ENCODE measurements at places on chromosomes 13 and 19. TPM values are rescaled to one million over a fixed set of nuclear protein-coding genes. Genes with fewer than 3 reads are reported as not detected.
A peak's percentile ranks its signal among the peaks of the same experiment; 100 is the strongest.

Gene ZNF546
- 3.6 TPM for total RNA-seq

Gene HIF3A
- 0.25 TPM for total RNA-seq

Gene ZNF28
- total RNA-seq: 18.3 TPM

Gene ZNF534
- total RNA-seq: not detected

Gene TEKTIP1
- total RNA-seq: 4.7 TPM

Gene ZFP28
- total RNA-seq: 3.2 TPM

DNA sequence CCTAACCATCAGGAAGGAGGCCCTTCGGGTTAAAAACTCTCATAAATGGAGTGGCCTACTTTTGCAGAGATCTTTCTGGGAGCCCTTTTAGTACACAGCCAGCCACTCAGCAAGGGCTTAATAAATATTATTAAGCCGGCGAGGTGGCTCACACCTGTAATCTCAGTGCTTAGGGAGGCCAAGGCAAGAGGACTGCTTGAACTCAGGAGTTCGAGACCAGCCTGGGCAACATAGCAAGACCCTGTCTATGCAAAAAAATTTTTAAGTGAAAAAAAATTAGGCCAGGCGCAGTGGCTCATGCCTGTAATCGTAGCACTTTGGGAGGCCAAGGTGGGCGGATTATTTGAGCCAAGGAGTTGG, 810 bp upstream of the KANK2 start:
- no peak for DNase-seq

DNA sequence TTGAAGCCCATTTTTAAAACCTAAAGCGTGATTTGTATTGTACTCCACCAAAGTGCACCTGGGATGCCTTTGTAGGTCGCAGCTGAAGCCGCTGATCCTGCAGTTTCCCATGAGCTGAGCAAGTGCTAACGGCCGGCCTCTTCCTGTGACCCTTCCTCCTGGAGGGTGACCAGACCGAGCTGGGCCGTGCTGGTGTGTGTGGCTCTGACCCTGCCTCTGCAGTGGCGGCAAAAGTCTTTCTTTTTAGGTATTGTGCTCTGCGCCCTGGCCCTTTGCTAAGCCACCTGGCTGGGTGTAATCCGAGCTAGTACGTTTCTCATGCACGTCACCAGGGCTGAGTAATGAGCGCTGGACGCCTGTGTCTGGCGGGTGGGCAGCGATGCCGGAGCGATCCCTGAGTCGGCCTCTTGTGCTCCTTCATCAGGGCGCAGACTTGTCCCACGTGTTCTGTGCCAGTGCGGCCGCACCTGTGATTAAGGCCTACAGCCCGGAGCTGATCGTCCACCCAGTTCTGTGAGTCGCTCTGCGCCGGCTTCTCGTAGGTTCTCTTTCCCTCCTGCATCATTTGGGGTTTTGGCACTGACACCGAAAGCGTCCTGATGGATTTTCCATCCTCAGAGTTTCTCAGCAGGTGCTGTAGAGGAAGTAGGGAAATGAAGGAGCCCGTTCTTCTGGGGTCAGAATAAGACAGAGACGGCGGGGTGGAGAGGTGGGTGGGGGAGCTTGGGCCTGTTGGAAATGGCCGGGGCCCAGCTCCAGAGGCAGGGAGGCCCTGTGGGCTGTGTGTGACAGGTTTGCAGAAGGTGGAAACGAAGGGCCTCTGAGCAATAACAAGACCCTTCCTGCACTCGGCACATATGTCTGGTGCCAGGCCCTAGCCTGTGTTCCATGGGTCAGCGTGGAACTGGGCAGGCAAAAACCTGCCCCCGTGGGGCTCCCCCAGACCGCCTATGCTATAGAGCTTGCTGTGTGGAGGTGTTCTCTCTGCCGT, 9.7 kb downstream of the NAXD start:
- DNase-seq: no peak

DNA sequence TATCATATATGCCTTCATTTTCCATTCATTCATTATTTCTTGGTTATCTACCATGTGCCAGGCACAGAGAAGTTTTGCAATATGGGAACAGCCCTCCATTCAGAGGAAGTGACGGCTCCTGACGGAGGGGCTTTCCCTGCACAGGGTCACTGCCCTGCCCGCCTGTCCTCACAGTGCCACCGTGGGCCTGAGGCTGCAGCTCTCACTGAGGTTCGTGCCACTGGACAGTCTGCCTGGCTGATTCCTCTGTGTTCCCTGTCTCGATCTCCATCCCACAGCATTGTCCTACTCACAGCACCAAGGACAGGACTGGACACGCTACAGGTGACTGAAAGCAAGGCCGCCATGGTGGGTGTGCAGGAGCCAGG, 92.7 kb downstream of the TSHZ3 start:
- DNase-seq: no peak

DNA sequence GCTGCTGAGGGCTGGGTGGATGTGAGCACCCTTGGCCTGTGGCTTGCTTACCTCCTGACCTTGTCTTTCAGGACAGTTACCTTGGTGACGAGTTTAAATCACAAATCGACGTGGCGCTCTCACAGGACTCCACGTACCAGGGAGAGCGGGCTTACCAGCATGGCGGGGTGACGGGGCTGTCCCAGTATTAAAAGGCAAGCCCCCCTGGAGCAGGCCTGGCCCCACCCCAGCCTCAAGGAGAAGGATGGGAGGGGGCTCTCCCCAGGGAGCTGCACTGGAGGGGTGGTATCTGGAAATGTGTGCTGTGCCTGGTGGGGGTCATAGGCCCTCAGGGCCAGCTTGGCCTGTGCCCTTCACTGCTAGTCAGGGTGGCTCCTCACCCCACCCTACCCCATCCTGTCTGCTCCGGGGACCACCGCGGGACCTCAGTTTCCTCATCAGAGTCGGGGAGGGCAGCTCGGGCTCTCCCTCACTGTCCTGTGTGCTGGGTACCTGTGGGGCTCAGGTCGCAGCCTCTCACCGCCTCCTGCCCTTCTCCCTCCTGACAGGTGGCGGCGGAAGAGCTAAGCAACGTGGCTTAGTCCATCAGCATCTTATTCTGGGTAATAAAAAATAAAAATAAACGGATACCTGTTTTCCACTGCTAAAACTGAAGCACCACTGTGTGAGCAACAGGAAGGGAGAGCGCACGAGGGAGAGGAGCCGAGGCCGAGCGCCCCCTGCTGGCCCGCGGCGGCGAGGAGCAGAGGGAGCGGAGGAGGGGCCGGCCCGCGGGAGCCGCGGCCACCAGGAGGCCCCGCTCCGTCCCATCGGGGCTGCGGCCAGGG, 29.8 kb downstream of the CERS1 start:
- no peak for DNase-seq

GRCh38 chr13:111252446-111253364, 67.7 kb upstream of the TEX29 start:
- DNase-seq: no peak

GRCh38 chr19:2416321-2417097, 10.9 kb downstream of the TIMM13 start:
- no peak for DNase-seq

DNA sequence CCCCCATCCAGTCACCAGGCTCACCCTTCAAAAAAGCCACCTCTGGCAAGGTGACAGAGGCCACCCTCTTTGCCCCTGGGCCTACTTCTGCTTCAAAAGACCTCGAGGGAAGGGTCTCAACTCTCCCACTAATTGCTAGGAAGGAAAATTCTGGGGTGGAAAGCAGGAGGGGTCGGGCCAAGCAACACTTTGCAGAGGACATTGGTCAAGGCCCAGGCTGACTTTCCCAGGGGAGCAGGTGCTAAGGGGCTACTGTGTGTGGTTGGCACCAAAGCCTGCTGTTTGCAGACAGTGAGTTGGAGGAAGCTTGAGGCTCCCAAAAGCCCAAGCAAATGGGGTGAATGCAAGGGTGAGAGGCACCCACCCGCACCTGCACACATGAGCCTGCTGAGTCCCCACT, 28.6 kb upstream of the VSTM2B start:
- no peak for DNase-seq

GRCh38 chr13:98801626-98802418, 49.4 kb upstream of the SLC15A1 start:
- no peak for DNase-seq

- no peak for DNase-seq
These were observed 1.0 kb downstream of the PRMT1 start for GRCh38 chr19:49677901-49678674.

DNA sequence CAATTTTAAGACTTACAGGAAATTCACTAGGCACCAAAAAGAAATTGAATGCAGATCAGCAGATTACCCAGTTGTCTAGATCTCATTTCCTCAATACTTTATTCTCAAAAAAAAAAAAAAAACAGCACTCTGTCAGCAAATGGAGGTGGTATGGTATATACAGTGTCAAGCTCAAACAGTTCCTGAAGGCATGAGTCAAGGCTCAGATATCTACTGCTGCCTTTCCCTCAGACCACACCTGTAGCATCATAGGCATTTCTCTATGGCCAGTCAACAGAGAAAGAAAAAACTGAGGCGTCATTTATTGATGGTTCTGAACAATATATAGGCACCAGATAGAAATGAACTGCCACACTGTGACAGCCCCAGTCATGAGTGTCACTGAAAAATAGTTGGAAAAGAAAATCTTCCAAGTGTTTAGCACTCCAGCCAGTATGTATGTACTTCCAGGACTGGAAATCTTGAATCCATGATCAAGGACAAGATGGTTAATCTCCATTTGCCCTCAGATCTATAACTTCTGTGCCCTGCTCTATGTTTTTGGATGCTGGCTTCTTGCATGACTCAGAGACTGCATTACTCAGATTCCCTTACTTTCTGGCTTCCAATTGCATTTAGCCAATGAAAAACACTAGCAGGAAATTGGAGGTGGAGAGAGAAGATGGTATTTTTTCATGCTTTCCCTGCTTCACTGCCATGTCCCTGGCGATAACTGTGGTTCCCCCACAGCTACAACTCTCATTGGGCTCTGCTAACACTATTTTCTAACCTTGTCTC, 8.4 kb upstream of the COG3 start:
- DNase-seq: peak; percentile 66

- no peak for DNase-seq
These were observed 21.3 kb downstream of the SLC46A3 start for GRCh38 chr13:28697441-28697840.

DNA sequence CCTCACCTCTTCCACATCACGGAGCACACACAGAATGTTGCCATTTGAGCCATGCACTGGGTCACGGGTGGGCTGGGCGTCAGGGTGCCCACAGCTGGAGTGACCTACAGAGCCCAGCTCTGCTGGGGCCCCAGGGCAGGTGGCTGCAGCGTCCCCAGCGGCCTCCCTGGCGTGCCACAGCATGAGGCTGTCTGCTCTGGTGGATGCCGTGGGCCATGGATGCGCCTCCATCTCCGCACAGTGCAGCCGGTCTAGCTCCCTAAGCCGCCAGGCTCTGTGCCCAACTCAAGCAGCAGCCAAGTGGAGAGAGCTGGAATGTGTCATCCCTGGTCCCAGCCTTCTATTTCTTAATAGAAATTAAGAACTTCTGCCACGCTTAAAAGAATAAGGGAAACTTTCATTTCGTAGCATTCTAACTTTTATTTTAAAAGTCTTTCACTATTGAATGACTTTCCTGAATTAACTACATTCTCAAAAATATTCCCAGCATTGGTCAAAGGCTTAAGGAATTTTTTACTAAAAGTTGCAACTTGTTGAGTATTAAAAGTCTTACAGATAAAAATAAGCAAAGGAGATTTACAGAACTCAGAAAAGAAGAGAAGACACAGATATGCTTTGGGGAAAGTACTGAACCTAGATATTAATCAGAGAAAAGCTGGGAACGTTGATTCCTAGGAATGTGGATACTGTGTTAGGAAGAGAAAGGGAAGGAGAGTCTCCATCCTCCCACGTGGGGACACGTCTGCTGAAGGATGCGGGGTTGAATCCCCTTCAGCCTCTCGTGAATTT, 59.3 kb downstream of the ATP11A start:
- no peak for DNase-seq

DNA sequence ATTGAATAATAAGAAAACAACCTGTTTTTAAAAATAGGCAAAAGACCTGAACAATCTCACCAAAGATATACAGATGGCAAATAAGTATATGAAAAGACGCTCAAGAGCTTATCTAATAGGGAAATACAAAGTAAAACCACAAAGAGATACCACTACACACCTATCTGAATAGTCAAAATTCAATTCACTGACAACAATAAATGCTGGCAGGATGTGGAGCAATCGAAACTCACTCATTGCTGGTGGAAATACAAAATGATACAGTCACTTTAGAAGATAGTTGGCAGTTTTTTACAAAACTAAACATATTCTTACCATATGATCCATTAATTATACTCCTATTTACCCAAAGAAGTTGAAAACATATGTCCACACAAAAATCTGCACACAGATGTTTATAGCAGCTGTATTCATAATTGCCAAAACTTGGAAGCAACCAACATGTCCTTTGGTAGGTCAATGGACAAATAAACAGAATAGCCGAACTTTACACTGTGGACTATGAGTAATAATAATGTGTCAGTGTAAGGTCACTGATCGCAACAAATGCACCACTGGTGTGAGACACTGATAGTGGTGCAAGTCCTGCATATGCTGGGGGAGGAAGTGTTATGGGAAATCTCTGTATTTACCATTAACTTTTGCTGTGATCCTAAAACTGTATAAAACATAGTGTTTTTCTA, 20.8 kb downstream of the ZC3H13 start:
- no peak for DNase-seq

DNA sequence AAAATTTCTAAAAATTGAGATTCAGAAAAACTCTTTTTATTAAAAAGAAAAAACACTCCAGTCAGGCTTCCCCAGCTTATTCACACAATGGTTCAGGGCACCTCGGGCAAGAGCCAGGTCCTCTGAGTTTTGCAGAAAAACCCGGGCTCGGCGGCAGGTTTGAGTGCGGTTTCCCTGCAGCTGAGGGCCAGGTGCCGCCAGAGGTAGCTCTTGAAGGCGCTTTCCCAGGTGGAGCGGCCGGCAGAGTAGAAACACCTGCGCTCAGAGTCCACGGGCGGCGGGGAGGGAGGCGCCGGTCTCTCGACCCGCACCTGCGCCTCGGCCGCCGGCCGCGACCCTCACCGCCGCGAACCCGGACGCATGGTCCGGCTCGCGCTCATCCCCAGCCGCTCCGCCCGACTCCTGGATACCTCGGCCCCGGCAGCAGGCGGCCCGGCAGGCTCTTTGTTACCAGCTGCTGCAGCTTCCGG, 444 bp downstream of the PROSER1 start:
- no peak for DNase-seq

- DNase-seq: no peak
These were observed 79.7 kb downstream of the STARD13 start for GRCh38 chr13:33205804-33206221.

DNA sequence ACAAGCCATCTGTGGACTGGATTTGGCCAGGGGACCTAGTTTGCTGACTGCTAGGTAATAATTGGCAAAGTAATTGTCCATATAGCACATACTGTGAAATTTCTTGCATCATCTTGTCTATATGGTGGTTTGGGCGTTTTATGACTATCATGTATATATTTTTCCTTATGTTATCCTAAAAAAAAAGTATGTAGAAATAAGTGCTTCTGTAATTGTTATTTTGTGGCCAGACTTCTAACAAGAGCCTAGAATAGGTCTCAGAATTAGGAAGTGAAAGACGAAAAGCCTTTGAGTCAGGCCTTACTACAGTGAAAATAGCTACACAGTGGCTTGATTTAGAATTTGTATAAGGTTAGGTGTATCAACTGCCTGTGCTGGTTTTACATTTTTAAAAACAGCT, 4.2 kb downstream of the FNDC3A start:
- DNase-seq: no peak

Data from PC-9 (cell line).